Aorta (tissue), 5 donors: ENCODE measurements at places on chromosomes 3 and 15. TPM values are rescaled to one million over a fixed set of nuclear protein-coding genes. Genes with fewer than 3 reads are reported as not detected.

The CPNE9 gene
- total RNA-seq = not detected

The SLC30A4 gene
- total RNA-seq = 10.2 TPM

The CD200 gene
- 28.2 TPM for total RNA-seq

DNA sequence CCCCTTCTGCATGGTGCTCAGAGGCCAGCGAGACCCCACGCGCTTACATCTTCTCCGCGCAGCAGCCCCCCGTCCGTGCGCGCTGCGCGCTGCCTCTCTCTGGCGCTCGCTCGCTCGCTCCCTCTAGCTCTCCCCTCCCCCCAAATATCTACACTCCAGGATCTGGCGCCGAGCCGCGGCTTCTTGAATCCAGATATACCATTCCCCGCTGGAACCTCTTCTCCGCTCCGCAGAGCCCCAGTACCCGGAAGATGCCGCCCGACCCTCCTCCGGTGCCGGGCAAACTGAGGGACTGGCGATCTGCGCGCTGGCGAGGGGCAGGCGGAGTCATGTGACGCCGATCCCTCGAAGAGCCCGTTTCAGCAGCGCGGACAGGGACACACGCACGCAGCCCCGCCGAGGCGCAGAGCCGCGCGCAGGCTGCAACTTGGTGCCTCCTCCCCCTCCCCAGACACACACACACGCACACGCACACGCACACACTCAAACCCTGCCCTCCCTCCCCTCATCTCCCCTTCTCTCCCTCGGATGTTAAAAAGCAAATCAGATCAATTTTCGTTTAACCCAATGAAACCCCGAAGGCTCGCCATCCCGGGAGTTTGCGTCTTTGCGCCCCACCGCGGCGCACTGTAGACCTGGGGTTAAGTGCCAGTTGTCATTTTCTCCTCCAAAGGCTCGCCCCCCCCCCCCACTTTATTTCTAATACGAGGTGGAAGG lies at the start of gene RASGRF1:
Gene RASGRF1, minus strand, starts transcription at position 294 of the 717 bp plus-strand sequence. Its CDS starts 282 bp downstream, at position 12.
- no peak for DNase-seq

- DNase-seq = no peak
These were observed 110.6 kb upstream of the TSPAN3 start for GRCh38 chr15:77181305-77182074.

GRCh38 chr3:195609229-195609628 lies 25.5 kb upstream of the APOD start:
- no peak for DNase-seq
